Neural progenitor cell (in vitro differentiated cells): ENCODE measurements at places on chromosomes 7 and 10.

- H3K4me3 ChIP-seq: no peak overlapping the region
- no peaks in the 10 kb centered on the region for H3K36me3 ChIP-seq
- no peak overlapping the region for H3K27ac ChIP-seq
- DNase-seq: no peak
- H3K4me1 ChIP-seq: no peaks in the 10 kb centered on the region
Measured at GRCh38 chr10:58451193-58451889, 61.3 kb upstream of the BICC1 start.

DNA sequence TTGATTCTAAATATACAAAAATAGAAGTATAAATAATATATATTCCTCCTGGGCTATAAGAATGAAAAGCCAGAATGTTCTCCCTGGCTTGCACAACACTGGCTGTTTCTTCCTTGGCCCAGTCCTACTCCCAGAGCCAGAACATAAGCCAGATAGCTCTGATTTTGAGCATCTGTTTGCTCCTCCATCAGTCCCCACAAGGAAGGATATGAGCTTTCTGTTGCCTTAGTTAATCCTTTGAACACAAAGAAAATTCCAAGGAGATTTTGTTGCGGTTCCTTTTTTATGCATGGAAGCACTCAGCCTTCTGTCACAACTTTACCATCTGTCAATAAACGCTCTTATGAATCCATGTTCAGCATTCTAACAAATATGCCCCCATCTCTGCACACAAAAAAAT is 361.8 kb downstream of the IPMK start:
- no peak overlapping the region for H3K4me3 ChIP-seq
- peaks cover 4% of the 10 kb centered on the region for H3K4me1 ChIP-seq
- H3K36me3 ChIP-seq: no peaks in the 10 kb centered on the region
- DNase-seq: peak; percentile 39

- no peak for DNase-seq
- H3K27me3 ChIP-seq: no peaks in the 10 kb centered on the region
- no peak overlapping the region for H3K4me3 ChIP-seq
- H3K36me3 ChIP-seq: no peaks in the 10 kb centered on the region
- H3K4me1 ChIP-seq: peaks cover 5% of the 10 kb centered on the region
Measured at GRCh38 chr10:65710306-65710705, 1215.5 kb upstream of the LRRTM3 start.

GRCh38 chr10:33120700-33121099 is 162.7 kb upstream of the ITGB1 start:
- no peaks in the 10 kb centered on the region for H3K27me3 ChIP-seq
- no peak for DNase-seq
- H3K27ac ChIP-seq: no peak overlapping the region
- H3K4me1 ChIP-seq: no peaks in the 10 kb centered on the region

- peaks cover 93% of the 10 kb centered on the region for H3K27me3 ChIP-seq
- DNase-seq: peak; percentile 46
- H3K4me1 ChIP-seq: peaks cover 21% of the 10 kb centered on the region
- no peak overlapping the region for H3K27ac ChIP-seq
- no peaks in the 10 kb centered on the region for H3K36me3 ChIP-seq
Measured at GRCh38 chr10:26243351-26243720, 26.8 kb downstream of the GAD2 start.

DNA sequence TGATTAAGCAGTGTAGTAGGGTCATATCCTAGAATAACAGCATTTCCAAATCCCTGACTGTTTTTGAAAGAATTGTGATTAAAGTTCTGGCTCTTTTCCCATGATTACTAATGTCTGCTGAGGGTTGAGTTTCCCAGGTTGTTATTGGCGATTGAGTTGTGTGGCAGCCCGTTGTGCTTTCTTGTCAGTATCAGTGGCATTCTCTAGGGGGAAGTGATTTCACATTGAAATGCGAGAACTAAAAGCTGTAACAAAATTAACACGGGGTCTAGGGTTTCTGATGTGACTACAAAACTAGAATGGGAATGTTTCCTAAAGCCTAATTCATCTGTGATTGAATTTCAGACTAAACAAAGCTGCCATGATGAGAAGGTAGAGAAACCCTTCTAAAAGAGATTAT is 349.4 kb downstream of the EXOC4 start:
- H3K36me3 ChIP-seq: no peaks in the 10 kb centered on the region
- no peak overlapping the region for H3K4me3 ChIP-seq
- no peaks in the 10 kb centered on the region for H3K4me1 ChIP-seq
- H3K27ac ChIP-seq: no peak overlapping the region

- H3K4me1 ChIP-seq: peaks cover 16% of the 10 kb centered on the region
- no peaks in the 10 kb centered on the region for H3K27me3 ChIP-seq
- no peaks in the 10 kb centered on the region for H3K36me3 ChIP-seq
- no peak overlapping the region for H3K4me3 ChIP-seq
- DNase-seq: no peak
- no peak overlapping the region for H3K27ac ChIP-seq
Measured at GRCh38 chr10:116868722-116869121, 19.4 kb downstream of the ENO4 start.

GRCh38 chr7:43769791-43770465 is 11.4 kb downstream of the BLVRA start:
- DNase-seq: no peak
- H3K27me3 ChIP-seq: no peaks in the 10 kb centered on the region
- H3K27ac ChIP-seq: no peak overlapping the region
- H3K36me3 ChIP-seq: no peaks in the 10 kb centered on the region
- H3K4me3 ChIP-seq: no peak overlapping the region
- H3K4me1 ChIP-seq: no peaks in the 10 kb centered on the region

DNA sequence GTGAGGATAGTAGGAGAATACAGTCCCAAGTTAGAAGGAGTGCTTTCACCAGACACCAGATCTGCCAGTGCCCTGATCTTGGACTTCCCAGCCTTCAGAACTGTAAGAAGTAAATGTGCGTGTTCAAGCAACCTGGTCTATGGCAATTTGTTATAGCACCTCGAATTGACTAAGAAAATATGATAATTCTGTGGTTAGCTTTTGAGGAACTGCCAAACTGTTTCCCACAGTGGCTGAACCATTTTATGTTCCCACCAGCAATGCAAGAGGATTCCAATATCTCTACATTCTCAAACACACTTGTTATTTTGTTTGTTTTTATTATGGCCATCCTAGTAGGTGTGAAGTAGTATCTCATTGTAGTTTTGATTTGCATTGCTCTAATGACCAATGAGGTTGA is 47.0 kb downstream of the RBM20 start:
- no peaks in the 10 kb centered on the region for H3K27me3 ChIP-seq
- H3K4me3 ChIP-seq: no peak overlapping the region
- no peaks in the 10 kb centered on the region for H3K4me1 ChIP-seq
- H3K36me3 ChIP-seq: no peaks in the 10 kb centered on the region

GRCh38 chr7:143992670-143993069 is 7.5 kb upstream of the OR6B1 start:
- H3K4me3 ChIP-seq: no peak overlapping the region
- H3K27me3 ChIP-seq: no peaks in the 10 kb centered on the region
- H3K36me3 ChIP-seq: no peaks in the 10 kb centered on the region
- H3K27ac ChIP-seq: no peak overlapping the region

DNA sequence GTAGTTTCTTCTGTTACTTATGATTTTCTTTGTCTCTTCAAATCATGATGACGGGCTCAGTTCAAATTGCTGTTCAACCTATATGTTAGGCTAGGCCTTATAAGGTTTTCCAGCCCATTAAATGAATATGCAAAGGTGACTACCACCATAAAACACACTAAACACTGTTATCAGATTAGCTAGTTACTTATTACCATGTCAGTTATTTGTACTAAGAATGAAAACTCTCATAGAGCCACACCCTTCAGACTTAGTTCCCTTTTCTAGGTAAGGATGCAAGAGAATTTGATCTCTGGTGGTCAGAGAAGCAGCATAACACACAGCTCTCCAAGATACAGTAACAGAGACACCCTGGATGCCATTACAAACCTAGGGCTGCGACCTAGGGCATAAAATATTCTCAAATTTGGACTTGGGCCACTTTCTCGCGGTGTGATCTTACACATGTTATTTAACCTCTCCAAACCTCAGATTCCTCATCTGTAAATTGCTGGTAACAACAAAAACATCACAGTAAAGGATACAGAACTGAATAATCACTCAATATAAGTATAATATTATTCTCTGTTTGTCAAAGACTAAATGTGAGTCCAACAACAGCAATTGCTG is 35.6 kb downstream of the ANKMY2 start:
- DNase-seq: no peak
- H3K27ac ChIP-seq: no peak overlapping the region
- no peaks in the 10 kb centered on the region for H3K36me3 ChIP-seq
- no peak overlapping the region for H3K4me3 ChIP-seq
- H3K4me1 ChIP-seq: no peaks in the 10 kb centered on the region
- H3K27me3 ChIP-seq: no peaks in the 10 kb centered on the region

GRCh38 chr7:1914321-1914720 is 244.2 kb downstream of the ELFN1 start:
- DNase-seq: no peak
- no peaks in the 10 kb centered on the region for H3K27me3 ChIP-seq
- H3K4me3 ChIP-seq: no peak overlapping the region
- H3K36me3 ChIP-seq: no peaks in the 10 kb centered on the region
- H3K27ac ChIP-seq: no peak overlapping the region

- DNase-seq: no peak
- H3K36me3 ChIP-seq: peaks cover 3% of the 10 kb centered on the region
- H3K4me1 ChIP-seq: no peaks in the 10 kb centered on the region
- H3K4me3 ChIP-seq: no peak overlapping the region
Measured at GRCh38 chr10:77821036-77821435, 105.5 kb downstream of the DLG5 start.

GRCh38 chr7:50739744-50740435 is 42.8 kb downstream of the GRB10 start:
- DNase-seq: no peak
- no peak overlapping the region for H3K4me3 ChIP-seq
- no peak overlapping the region for H3K27ac ChIP-seq

DNA sequence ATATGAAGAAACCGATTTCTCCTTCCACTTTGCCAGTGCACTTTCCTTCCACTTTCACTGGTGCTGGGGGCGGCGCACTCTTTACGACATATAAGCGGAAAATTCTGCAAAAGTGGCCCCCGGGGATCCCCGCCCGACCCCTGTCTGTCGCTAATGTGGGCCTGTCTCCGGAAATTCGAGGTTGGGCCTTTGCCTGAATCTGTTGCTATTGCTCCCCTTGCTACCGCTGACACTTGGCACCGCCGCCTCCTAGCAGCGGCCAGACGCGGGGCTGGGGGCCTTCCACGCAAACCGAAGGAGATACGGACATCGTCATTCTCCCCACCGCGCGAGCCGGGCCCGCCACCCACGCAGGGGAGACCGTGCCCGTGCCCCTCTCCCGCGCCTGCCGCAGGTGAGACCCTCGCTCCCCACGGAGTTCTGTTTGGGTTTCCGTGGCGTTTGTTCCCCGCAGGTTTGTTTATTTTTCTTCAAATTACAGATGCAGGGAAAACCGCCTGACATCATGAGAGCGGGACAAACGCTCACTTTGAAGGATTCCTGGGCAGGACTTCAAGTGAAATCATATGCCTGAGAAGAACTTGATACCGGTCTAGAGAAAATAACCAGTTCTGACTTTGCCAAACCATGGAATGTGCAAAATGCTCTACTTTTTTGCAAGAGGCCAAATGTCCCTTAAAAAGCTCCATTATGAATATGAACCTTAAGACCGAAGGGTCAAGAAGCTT is 5.0 kb downstream of the TWIST1 start:
- peaks cover 13% of the 10 kb centered on the region for H3K4me1 ChIP-seq
- H3K27me3 ChIP-seq: peaks cover 100% of the 10 kb centered on the region
- no peak overlapping the region for H3K4me3 ChIP-seq
- H3K27ac ChIP-seq: no peak overlapping the region
- H3K36me3 ChIP-seq: no peaks in the 10 kb centered on the region

DNA sequence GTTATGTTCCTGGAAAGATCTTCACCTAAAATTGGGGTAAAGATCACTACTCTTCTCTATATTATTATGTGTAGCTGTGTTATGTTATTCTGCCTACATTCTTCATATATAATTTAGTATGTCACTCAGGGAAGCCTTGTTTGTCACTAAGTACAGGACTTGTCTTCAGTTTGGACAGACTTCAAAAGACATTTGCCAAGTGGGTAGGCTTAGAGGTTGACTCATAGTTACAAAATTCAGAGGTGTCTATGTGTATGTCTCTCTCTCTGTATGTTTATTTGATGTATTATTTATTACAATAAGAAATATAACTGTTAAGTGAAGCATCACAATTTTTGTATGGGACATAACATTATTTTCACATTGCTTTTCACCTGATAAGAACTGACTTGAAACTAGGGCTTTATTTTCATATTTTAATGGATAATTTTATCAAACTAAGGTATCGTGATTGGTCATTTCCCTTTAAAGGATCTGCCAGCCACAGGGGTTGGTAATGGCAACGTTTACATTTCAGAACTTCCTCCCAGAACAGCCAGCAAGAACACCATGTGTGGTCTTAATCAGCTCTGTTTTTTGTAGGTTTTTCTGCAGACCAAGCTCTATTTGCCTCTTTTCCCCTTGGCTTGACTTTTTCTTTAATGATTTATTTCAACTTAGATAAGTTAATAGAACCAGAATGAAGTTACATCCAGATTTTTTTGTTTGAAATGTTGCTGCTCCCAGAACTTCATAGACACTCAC is 262.1 kb upstream of the CACNA2D1 start:
- no peak for DNase-seq
- H3K4me1 ChIP-seq: no peaks in the 10 kb centered on the region
- H3K27ac ChIP-seq: no peak overlapping the region
- H3K4me3 ChIP-seq: no peak overlapping the region
- H3K27me3 ChIP-seq: no peaks in the 10 kb centered on the region
- H3K36me3 ChIP-seq: no peaks in the 10 kb centered on the region

DNA sequence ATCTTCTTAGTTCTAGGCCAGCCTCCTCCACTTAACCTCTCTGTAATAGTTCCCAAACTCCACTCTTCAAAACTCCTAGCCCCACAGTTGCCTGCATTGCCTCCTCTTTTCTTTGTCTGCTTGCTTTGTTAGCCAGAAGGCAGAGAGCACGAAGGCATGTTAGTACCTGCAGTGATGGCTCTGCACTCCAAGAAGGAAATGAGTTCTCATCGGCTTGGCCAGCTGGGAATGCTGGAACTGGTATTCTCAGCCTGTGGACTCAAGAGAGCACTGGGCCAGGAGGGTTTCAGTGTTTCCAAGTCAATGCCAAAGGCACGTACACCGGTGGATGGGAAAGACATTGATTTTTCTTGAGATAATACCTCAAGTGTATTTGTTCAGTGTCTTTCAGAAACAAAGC is 66.3 kb upstream of the HABP2 start:
- H3K4me1 ChIP-seq: no peaks in the 10 kb centered on the region
- H3K4me3 ChIP-seq: no peak overlapping the region
- no peaks in the 10 kb centered on the region for H3K36me3 ChIP-seq
- DNase-seq: no peak
